Bronchus fibroblast of lung (primary cell): ENCODE measurements at places on chromosomes 13 and 19. TPM values are rescaled to one million over a fixed set of nuclear protein-coding genes. Genes with fewer than 3 reads are reported as not detected.

Gene RNF17
- total RNA-seq, result 0.50 and 0.89 TPM in 2 replicates

Gene ADGRE2
- total RNA-seq, result 1.3 and 1.7 TPM in 2 replicates

Gene PHF11
- total RNA-seq, result 18.4 and 25.9 TPM in 2 replicates

Gene ZFR2
- total RNA-seq, result not detected in 2 replicates

Gene CEACAM7
- not detected in 2 replicates for total RNA-seq

Gene SLC5A5
- not detected in 2 replicates for total RNA-seq

Gene ZNF443
- 0.89 and 1.0 TPM in 2 replicates for total RNA-seq

Gene RFPL4A
- not detected in 2 replicates for total RNA-seq

Gene COG6
- total RNA-seq, result 24.7 and 31.3 TPM in 2 replicates

Gene TBCB
- 422 and 426 TPM in 2 replicates for total RNA-seq

Gene B3GNT3
- 0.15 TPM in 1 of 2 replicates, not detected in the other for total RNA-seq

Gene SIGLEC8
- not detected in 2 replicates for total RNA-seq

Gene RFXANK
- 88.9 and 89.3 TPM in 2 replicates for total RNA-seq

Gene KLK4
- not detected in 2 replicates for total RNA-seq

Gene PSG4
- total RNA-seq, result not detected in 2 replicates

Gene DAND5
- total RNA-seq, result not detected in 2 replicates

Gene OSCAR
- under 0.01 TPM in 1 of 2 replicates, not detected in the other for total RNA-seq

Gene GPR4
- under 0.01 and 0.17 TPM in 2 replicates for total RNA-seq

Gene PSG7
- not detected in 2 replicates for total RNA-seq

Gene SIGLEC12
- total RNA-seq, result not detected in 2 replicates

Gene ZNF534
- total RNA-seq, result not detected in 2 replicates

Gene CLDN10
- total RNA-seq, result not detected in 2 replicates

Gene PRODH2
- total RNA-seq, result not detected in 2 replicates

Gene CNOT3
- 13.3 and 19.5 TPM in 2 replicates for total RNA-seq

Gene NLRP5
- total RNA-seq, result not detected in 2 replicates

Gene KLC3
- 0.15 TPM in 1 of 2 replicates, not detected in the other for total RNA-seq

Gene KLK2
- total RNA-seq, result 0.89 TPM in 1 of 2 replicates, not detected in the other

Gene TFDP1
- 72.8 and 96.7 TPM in 2 replicates for total RNA-seq

Gene IZUMO4
- total RNA-seq, result 1.0 TPM in 2 replicates

Gene KCNN4
- 0.17 and 0.74 TPM in 2 replicates for total RNA-seq

Gene EXOC3L2
- total RNA-seq, result not detected in 2 replicates

Gene CYP4F22
- not detected in 2 replicates for total RNA-seq

Gene FAM83E
- total RNA-seq, result 0.45 and 0.50 TPM in 2 replicates

Gene TSHZ3
- total RNA-seq, result 4.9 and 5.8 TPM in 2 replicates

Gene ZNF729
- total RNA-seq, result not detected in 2 replicates

Gene PPP1R37
- 28.7 and 30.3 TPM in 2 replicates for total RNA-seq

Gene SLC1A6
- not detected in 2 replicates for total RNA-seq

Gene ZNF667
- 1.0 and 1.3 TPM in 2 replicates for total RNA-seq

Gene GPR12
- not detected in 2 replicates for total RNA-seq

Gene LIPE
- total RNA-seq, result 9.9 and 10.6 TPM in 2 replicates

Gene IGFL3
- not detected in 2 replicates for total RNA-seq

Gene LILRB3
- total RNA-seq, result not detected in 2 replicates

Gene PSG1
- total RNA-seq, result not detected in 2 replicates

Gene GNG8
- total RNA-seq, result not detected in 2 replicates

Gene PGLYRP1
- total RNA-seq, result not detected in 2 replicates

Gene STAP2
- total RNA-seq, result 5.4 and 6.4 TPM in 2 replicates

Gene DNAAF3
- total RNA-seq, result 0.15 and 0.34 TPM in 2 replicates

Gene INSR
- total RNA-seq, result 5.5 and 6.1 TPM in 2 replicates

Gene EHD2
- 112 and 126 TPM in 2 replicates for total RNA-seq
